ENCODE measurements at places on chromosomes 7 and 10.

DNA sequence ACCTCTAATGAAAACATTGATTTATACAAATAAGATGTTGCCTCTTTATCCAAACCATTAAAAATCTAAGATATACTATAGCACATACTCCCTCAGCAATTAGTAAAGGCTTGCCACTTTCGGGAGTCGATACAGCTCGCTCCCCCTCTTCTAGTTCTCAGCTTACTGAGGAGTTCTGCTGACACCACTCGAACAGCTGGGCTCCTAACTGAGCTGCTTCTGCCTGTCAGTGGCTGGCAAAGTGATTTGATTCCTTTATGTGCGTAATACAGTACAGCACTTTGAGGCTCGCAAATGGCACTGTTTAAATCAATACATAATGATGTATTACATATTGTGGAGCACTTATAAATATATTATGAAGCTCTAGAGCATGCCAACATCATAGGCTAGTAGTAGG, 241.8 kb downstream of the CREB5 start:
- DNase-seq, result no peak

DNA sequence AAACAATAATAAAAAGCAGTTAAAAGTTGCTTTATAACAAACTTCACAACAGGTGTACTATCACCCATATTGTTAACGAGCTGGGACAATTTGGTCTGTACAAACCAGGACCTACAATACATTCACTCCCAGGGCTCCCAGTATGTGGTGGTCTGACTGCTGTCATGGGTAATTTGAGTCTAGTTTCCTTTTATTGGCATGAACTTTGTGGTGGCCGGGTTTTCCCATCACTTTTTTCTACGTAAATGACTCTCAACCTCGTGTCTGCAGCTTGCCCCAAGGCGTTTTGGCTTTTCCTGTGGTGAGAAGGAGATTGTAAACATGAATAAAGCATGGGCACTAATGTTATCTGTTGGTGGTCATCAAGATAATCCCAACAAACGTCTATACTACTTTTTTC, 118.7 kb upstream of the CDK6 start:
- no peak for DNase-seq

GRCh38 chr10:97858001-97858439, 8.4 kb downstream of the GOLGA7B start:
- no peak for DNase-seq

- no peak for DNase-seq
Measured at GRCh38 chr10:124344266-124344590, 74.5 kb downstream of the OAT start.

DNA sequence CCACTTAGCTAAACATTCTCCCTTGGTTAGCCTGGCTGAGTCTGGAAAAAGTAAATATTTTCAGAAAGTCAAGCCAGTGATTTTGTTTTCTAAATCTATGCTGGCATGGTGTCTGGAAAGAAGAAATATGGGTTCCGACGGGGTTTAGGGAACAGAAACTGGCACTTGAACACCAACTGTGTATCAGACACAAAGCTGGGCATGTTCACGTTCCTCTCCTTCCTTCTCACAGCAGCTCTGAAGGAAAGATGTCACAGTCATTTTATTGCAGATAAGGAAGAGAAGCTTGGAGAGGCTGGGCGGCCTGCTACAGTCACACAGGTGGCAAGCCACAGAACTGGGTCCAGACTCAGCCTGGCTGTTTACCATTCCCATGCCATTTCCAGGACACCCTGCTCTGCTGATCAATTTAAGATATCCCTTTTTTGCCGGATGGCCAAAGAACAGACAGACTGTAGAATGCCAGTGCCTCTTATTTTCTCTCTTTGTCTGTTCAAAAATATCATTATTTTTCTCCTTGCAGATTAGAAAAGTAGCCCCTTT, 118.8 kb downstream of the HERPUD2 start:
- DNase-seq, result no peak

DNA sequence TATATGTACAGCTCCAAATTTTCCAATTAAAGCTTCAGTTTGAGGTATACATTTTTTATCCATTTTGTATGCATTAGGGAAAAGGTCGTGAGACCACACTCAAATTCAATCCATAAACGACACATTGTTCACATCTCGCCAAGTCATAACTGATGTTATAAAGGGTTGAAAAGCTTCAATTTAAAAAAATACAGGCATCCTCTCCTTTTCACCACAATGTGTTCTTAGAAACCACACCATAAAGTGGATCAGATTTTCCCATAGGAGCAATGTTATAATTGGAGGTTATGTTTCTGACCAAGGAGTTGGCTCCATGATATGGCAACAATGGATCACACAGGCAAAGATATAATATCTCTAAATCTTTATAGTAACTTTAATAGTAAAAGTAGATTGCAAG, 663.6 kb downstream of the PARD3 start:
- no peak for DNase-seq

DNA sequence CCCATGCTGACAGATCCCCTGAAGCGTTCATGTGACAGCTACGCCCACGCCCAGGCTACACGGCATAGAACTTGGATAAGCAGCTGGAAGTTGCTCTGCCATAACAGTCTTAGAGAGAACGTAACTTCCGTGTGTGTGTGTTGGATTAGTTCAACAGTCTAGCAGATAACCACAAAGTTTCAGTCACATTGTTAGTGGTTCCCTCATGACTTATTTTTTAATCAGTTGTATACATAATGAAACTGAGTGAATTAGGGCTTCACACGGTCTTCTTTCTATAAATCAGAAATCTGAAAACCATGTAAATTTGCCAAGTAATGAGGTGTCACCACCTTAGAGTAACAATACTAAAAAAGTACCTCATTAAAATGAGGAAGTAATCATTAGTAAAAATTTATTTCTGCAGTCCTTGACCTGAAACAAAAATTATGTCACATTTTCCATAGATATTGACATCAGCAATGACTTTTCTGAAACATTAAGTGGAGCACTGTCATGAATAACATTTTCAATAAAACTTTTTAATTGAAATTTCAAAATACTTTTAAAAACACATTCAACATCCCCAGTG, 21.7 kb upstream of the MACC1 start:
- no peak for DNase-seq

- no peak for DNase-seq
Measured at GRCh38 chr10:69253171-69253570, 25.1 kb upstream of the HK1 start.

DNA sequence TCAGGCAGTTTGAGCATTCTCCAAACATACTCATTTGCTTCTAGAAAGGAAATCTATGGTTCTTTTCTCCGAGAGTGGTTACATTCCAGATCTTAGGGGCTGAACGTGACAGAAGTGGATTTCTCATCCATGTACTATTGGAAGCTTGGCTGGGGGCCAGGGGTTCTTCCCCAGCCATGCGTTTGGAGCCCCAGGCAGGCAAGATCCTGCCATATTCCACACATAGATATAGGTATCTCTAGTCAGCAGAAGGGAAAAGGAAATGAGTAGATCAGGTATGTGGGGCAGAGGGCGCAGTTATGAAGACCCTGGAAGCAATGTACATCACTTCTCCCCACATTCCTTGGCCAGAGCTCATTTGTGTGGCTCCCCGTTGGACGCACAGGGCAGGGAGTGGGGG, 299.8 kb downstream of the CCDC3 start:
- DNase-seq, result no peak

DNA sequence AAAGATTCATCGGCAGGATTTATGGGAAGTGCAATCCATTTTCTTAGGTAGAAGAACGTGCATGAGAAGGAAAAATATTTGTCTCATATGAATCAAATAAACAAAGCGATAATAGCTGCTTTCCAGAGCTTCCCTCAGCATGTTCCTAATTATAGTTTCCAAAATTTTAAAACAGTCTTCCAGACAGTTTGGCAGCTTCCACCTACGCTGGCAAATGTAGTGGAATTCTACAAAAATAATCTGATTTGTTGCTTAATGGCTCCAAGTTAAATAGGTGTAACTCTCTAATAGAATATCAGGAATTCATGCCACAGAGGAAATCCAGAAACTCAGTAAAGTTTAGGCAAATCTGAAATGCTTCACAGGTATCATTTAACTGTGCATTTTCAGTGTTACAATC, 23.3 kb upstream of the AGBL3 start:
- DNase-seq, result no peak

GRCh38 chr7:88391247-88391646, 84.6 kb upstream of the STEAP4 start:
- no peak for DNase-seq

DNA sequence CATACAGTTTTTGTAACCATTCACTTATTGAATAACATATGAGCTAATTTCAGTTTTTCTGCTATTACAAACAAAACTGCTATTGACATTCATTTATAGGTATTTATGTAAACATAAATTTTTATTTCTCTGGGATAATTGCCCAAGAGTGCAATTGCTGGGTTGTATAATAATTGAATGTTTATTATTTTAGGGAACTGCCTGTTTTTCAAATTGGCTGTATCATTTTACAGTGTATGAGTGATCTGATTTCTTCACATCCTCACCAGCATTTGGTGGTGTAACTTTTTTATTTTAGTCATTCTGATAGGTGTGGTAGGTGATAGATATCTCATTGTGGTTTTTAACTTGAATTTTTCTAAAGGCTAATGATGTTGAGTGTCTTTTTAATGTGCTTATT, 26.4 kb downstream of the KIF11 start:
- no peak for DNase-seq

- DNase-seq, result no peak
Measured at GRCh38 chr7:11194492-11194891, 220.8 kb downstream of the PHF14 start.

DNA sequence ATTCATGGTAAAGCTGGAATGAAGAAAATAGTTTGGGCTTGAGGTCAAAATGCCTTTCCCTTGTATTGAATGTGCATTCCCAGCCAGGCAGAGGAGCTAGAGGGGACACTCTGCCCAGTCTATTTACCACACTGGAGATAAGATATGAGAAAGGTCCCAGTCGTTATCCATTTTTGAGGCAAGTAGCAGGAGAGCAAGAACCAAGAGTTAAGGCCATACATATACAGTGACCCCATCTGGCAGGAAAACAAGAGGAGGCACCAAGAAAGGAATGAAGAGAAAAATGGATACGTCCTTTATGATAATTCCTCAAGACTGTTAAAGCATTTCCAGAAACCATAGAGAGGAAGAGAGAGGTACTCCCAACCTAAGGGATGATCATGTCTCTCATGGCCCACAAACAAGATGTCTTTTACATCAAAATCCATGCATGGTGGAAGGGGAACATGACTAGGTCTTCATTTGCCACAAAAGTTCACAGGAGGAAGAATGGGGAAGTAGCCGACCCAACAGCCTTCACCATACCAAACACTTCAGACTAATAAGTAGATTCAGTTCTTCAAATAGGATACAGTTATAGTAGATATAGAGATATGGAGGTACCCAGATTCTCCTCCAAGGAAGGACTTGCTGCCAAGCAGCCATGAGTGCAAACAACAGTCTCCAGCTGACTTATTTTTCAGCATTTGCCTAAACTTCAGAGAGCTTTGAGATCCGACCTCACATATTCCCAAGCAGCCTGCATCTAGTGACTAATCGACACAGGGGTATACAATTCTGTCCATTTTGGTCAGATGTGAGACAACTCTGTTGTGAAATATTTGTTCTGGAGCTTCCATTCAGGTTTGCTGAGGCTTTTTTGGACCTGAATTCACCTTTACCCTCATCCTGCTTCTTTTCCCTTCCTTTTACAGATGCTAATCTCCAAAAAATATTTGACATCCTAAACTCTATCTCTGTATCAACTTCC, 61.1 kb upstream of the CCDC71L start:
- DNase-seq, result no peak

DNA sequence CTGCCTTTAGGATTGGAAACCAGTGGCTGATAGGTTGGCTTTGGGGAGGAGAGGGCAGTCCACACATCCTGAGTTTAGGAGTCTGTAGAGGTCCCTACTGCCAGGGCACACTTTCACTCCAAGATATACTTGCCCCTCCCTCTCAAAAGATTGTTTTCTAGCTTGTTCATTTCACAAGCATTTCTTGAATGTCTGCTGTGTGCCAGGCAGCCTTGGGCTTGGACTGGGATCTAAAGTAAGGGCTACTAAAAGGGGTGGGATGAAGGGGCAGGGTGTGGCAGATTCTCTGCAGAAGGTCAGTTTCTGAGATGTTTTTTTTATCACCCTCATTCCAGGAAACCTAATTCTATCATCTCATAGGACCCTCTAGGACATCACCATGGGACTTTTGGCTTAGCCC, 272.4 kb downstream of the SKAP2 start:
- no peak for DNase-seq

GRCh38 chr7:88278881-88279280, 27.8 kb downstream of the STEAP4 start:
- DNase-seq, result no peak

GRCh38 chr7:111407258-111407657, 155.0 kb downstream of the IMMP2L start:
- no peak for DNase-seq

DNA sequence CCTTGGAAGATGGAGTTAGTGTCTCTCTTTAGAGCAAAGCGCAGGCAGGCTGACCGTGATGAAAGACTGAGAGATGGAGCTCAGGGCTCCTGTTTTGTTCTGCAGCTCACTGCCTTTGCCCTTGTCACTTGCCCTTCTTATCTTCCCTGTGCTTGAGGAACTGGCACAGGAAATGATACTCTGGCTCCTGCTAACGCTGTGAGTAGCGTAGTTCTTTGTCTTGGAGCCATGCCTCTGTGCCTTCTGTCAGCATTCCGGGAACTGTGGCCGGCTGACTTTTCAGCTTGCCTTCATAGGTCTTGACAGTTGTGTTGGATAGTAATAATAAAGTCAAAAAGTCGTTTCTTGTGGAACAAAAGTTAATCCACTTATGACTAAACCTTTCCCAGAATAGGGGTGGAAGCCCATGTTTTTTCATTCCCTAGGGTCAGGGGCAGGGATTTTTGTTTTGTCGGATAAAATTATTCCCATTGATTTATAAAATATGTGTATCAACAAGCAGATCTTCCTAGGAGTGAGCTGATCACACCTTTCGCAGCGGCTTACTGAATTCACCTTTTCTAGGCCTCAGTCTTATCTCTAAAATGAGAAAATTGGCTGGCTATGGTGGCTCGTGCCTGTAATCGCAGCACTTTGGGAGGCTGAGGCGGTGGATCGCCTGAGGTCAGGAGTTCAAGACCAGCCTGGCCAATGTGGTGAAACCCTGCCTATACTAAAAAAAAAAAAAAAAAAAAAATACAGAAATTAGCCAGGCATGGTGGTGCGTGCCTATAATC, 16.6 kb upstream of the TMEM236 start:
- DNase-seq, result no peak

DNA sequence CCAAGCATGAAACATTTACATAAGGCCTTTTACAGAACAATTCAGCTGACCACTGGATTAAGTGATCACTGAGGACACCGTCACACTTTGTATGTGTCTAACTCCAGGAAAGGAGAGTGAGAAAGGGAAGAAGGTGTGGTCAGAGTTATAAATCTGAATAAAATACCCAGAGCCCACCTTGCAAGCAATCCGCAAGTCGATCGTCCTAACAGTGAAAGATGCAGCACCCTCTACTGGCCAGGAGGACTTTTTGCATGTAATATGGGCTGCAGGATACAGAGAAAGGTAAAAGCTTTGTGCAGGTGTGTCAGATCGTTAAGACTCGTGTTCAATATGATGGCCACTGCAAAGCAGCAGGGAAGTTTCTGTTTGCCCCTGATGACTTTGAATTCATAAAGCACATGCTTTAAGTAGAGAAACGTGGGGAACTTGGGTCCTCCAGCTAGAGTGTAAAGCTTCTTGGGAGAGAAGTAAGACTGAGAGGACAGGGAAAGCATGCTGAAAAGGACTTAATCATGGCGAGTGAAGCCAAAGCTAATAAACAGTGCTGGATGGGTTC, 68.5 kb upstream of the BMPER start:
- DNase-seq, result no peak

- no peak for DNase-seq
Measured at GRCh38 chr10:9733766-9734165, 1283.9 kb upstream of the CELF2 start.

All from CD8-positive, alpha-beta T cell (primary cell).